Suprapubic skin (tissue), 4 donors: ENCODE measurements at places on chromosomes 3 and 15. TPM values are rescaled to one million over a fixed set of nuclear protein-coding genes. Genes with fewer than 3 reads are reported as not detected.
A peak's percentile ranks its signal among the peaks of the same experiment; 100 is the strongest.

TMEM266 gene
- 1.4 TPM for total RNA-seq

LTK gene
- 0.68 TPM for total RNA-seq

ALDH1L1 gene
- 6.8 TPM for total RNA-seq

DNA sequence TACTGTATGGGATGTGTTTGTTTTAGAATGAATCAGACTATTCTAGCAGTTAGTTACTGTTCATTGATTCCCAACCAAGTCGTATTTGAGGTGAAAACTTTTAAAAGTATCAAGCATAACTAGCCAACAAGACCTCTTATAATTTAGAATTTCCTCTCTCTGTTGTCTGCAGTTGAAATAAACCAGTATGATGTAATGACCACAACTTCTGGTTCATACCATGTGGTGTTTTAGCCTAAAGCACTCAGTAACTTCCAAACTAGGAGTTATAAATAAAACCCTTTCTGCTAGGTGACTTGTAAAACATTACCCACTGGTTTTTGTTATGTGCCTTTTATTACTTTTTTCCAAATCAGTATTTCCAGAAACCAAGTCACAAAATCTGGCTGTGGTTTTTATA, 19.8 kb upstream of the P2RY12 start:
- no peak overlapping the region for H3K27ac ChIP-seq
- no peak for DNase-seq
- no peaks in the 10 kb centered on the region for H3K4me1 ChIP-seq
- H3K27me3 ChIP-seq = no peaks in the 10 kb centered on the region

DNA sequence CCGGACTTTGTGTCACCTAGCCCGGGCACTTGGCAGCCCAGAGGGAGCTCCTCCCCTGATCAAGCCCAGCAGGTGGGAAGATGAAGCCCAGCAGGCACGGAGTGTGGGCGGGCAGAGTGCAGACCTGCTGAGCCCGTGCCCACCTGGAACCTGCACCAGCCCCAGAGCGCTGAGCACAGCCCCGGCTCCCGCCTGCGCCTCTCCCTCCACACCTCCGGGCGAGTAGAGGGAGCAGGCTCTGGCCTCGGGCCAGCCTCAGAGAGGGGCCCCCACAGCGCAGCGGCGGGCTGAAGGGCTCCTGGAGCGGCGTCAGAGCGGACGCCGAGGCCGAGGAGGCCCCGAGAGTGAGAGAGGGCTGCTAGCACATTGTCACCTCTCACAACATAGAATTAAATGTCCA, 257.7 kb downstream of the VGLL3 start:
- no peak overlapping the region for H3K4me3 ChIP-seq
- no peaks in the 10 kb centered on the region for H3K4me1 ChIP-seq
- H3K27ac ChIP-seq = no peak overlapping the region
- DNase-seq = no peak
- H3K27me3 ChIP-seq = no peaks in the 10 kb centered on the region

DNA sequence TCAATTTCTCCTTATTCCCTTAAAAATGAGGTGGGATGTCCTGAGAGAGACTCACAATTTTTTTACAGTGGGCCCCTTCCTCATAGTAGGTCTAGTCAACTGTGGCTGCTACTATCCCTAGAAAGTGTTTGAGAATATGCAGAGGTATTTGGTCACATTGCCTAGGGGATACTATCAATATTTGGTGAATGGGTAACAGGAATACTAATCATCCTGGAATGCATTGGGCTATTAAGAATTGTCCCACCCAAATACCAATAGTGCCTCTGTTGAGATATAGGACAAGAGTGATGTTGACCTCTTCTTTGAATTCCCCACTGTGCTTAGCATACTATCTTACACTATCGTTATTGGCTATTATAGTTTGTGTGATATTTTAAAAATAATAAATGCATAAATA, 389.4 kb downstream of the DIPK2A start:
- no peak for DNase-seq
- H3K27me3 ChIP-seq = no peaks in the 10 kb centered on the region
- H3K36me3 ChIP-seq = no peaks in the 10 kb centered on the region

DNA sequence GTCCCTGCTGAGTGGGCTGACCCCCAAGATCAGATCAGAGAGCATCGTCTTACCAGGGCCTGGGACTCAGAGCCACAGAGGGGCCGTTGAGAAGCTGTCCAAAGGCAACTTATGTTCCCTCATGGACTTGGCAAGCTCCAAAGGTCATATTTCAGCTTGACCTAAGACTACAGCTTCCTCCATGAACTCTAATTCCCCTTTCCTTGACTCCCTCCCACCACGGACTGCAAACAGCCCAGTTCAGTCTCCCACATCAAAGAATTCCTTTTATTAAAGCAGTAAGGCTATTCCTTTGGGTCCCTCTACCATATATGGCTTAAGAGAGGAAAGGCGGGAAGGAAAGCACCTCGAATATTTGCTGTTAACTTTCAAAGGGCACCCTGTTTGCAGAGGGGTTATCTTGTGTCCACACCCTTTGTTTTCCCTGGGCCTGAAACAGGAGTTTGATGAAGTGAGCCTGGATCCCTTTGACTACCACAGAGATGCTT, 146.1 kb upstream of the THBS1 start:
- H3K27ac ChIP-seq = no peak overlapping the region
- H3K4me3 ChIP-seq = no peak overlapping the region
- H3K36me3 ChIP-seq = no peaks in the 10 kb centered on the region
- H3K27me3 ChIP-seq = no peaks in the 10 kb centered on the region
- DNase-seq = no peak
- peaks cover 23% of the 10 kb centered on the region for H3K4me1 ChIP-seq

DNA sequence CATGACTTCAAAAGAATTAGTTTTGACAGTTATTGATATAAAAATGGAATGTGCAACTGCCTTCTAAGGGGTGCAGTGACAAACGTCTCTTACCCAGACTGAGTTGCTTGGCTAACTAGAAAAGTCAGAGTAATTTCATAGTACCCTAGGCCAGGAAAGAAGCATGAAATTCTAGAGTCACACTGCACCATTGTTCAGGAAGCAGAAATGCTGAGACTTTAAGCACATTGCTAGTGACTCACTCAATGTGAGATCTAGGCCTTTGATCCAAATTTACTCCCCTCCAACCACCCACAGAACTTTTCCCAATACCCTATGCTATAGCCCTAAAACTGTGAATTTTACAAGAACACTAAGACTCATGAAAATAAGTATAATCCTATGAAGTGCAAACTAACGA, 110.8 kb downstream of the DUT start:
- no peak overlapping the region for H3K27ac ChIP-seq
- no peaks in the 10 kb centered on the region for H3K27me3 ChIP-seq
- no peak overlapping the region for H3K4me3 ChIP-seq
- H3K4me1 ChIP-seq = no peaks in the 10 kb centered on the region

GRCh38 chr3:58352626-58353025, 19.9 kb downstream of the PXK start:
- H3K27me3 ChIP-seq = no peaks in the 10 kb centered on the region
- no peak overlapping the region for H3K27ac ChIP-seq
- DNase-seq = no peak
- H3K36me3 ChIP-seq = no peaks in the 10 kb centered on the region
- H3K4me1 ChIP-seq = peaks cover 33% of the 10 kb centered on the region
- H3K4me3 ChIP-seq = no peak overlapping the region

GRCh38 chr3:70189884-70190473, 122.5 kb downstream of the MDFIC2 start:
- DNase-seq = no peak
- no peak overlapping the region for H3K4me3 ChIP-seq
- peaks cover 5% of the 10 kb centered on the region for H3K27me3 ChIP-seq
- H3K36me3 ChIP-seq = no peaks in the 10 kb centered on the region
- H3K4me1 ChIP-seq = no peaks in the 10 kb centered on the region

DNA sequence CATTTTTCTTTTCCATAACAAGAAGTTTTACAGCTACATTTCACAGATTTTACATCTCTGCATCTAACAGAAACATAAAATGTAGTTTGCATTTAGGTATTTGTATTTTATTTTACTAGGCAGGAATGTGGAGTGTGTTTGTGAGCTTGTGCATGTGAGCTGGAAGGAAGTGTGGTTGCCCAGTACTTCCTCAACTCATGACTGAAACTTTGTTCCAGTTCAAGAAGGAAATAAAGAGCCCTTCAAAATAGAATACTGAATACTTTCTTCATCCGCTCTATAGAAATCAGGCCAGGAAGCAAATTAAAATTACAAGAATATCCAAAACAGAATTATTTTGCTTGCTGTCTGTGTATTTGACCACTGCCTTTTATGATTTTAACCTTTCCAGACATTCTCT, 81.3 kb downstream of the CHL1 start:
- no peak for DNase-seq

DNA sequence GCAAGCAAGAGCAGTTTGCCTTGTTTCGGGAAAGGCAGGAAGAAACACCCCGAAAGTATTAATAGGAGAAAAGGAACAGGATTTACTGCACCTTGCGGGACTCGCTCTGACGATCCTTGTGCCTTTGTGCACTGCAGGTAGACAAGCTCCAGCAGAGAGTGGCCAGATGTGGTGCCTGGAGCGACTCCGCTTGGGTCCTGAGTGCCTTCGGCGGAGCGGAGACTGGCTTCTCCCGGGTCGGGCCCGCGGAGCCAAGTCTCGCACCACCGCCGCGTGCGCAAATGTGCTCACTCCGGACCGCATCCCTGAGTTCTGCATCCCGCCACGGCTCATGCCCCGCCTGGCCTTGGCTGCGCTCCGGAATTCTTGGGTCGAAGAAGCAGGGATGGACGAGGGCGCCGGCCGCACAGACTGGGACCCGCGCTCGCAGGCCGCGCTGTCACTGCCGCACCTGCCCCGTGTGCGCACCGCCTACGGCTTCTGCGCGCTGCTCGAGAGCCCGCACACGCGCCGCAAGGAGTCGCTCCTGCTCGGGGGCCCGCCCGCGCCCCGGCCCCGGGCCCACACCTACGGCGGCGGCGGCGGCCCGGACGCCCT, 769 bp downstream of the C2CD4A start:
- peak; percentile 68 for DNase-seq
- H3K36me3 ChIP-seq = no peaks in the 10 kb centered on the region
- H3K4me1 ChIP-seq = peaks cover 57% of the 10 kb centered on the region

- H3K36me3 ChIP-seq = no peaks in the 10 kb centered on the region
- H3K27me3 ChIP-seq = no peaks in the 10 kb centered on the region
- no peak overlapping the region for H3K4me3 ChIP-seq
- H3K4me1 ChIP-seq = no peaks in the 10 kb centered on the region
Measured at GRCh38 chr3:51280176-51280575, 104.9 kb upstream of the MANF start.

GRCh38 chr3:141851411-141851810, 25.0 kb upstream of the ATP1B3 start:
- no peak for DNase-seq
- H3K27ac ChIP-seq = no peak overlapping the region
- no peaks in the 10 kb centered on the region for H3K27me3 ChIP-seq
- no peak overlapping the region for H3K4me3 ChIP-seq

DNA sequence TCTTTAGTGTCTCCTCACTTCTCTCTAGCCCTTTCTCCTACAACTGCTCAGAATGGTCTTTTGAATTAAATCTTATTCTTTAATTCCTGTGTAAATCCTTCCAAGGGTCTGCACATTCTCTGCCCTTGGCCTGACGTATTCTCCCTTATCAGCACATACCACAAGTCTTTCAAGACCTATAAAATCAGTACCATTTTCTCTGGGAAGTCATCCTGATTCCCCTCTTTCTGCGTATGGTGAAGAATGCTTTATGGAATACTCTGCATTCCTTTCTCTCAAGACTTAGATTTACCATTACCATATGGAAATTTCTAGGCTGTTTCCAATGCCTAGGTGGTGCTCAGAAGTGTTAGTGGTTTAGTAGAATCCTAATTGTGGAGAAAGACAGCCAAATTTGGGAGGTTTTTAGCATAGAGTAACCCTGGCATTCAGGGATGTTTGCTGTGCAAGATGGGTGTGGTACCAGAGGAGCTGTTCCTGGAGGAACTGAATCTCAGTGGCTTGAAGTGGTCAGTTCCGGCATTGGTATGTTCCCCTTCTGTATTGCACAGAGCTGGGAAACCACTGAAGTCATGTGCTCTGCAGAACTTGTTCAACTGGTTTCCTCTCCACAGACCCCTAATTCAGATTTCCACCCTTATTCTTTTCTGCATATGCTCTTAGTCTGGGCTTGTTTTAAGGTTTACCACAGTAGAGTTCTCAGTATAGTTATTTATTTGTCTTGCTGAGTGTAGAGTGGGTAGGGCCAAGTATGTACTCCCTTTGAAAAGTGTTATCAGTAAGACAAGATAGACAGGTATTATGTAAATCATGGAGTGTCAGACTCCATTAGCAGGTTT, 24.5 kb downstream of the IQGAP1 start:
- peak overlapping the region; percentile 28 for H3K4me3 ChIP-seq
- H3K27me3 ChIP-seq = no peaks in the 10 kb centered on the region
- peak overlapping the region; percentile 89 for H3K27ac ChIP-seq
- DNase-seq = no peak
- H3K4me1 ChIP-seq = peaks cover 64% of the 10 kb centered on the region
- no peaks in the 10 kb centered on the region for H3K36me3 ChIP-seq

DNA sequence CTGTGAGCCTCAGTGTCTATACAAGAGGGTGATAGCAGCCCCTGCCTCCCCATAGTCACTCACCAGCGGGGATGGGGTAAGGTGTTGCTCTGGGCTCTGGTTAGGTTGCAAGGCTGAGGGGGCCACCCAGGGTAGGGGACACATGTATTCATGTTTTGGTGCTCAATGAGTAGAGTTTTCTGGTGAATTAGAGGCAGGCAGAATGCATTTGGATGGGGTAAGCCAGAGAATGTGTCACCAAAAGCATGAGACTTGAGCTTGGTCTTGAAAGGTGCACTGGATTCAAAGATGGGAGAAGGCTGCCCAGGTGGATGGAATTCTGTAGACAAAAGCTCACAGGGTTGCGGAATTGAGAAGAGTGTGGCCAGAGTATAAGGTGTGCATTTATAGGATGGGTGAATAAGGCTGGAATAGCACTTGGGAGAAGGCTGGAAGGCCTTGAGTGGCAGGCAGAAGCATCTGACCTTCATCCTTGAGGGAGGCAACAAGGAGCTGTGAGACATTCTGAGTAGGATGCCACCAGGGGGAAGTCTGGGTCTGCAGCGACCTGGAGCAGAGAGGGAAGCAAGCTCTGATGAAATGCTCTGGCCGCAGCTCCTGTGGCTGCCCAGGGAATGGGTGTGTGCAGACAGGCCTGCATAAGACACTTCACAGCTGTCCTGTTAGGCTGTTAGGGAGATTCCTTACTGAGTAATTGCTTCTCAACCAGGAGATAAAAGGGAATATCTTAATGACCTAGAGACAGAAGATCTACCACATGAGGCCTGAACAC, 149.6 kb downstream of the CHDH start:
- H3K4me1 ChIP-seq = no peaks in the 10 kb centered on the region
- H3K36me3 ChIP-seq = no peaks in the 10 kb centered on the region
- no peak overlapping the region for H3K27ac ChIP-seq
- no peaks in the 10 kb centered on the region for H3K27me3 ChIP-seq
- DNase-seq = no peak
- H3K4me3 ChIP-seq = no peak overlapping the region

GRCh38 chr3:117150628-117151027, 441.0 kb downstream of the TUSC7 start:
- H3K4me3 ChIP-seq = no peak overlapping the region
- no peak overlapping the region for H3K27ac ChIP-seq
- H3K27me3 ChIP-seq = no peaks in the 10 kb centered on the region
- DNase-seq = no peak
- H3K4me1 ChIP-seq = no peaks in the 10 kb centered on the region
- no peaks in the 10 kb centered on the region for H3K36me3 ChIP-seq
